ENCODE measurements at places on chromosomes 16 and 17. TPM values are rescaled to one million over a fixed set of nuclear protein-coding genes. Genes with fewer than 3 reads are reported as not detected.

ACSM2B gene
- total RNA-seq = not detected

PVALEF gene
- not detected for total RNA-seq

ERN1 gene
- 17.9 TPM for total RNA-seq

SLFN13 gene
- 8.2 TPM for total RNA-seq

TRIM72 gene
- total RNA-seq = not detected

HAPSTR1 gene
- total RNA-seq = 24.4 TPM

CD19 gene
- total RNA-seq = not detected

ACSM5 gene
- not detected for total RNA-seq

SAMD14 gene
- 0.11 TPM for total RNA-seq

MARVELD3 gene
- total RNA-seq = 14.6 TPM

PIMREG gene
- total RNA-seq = 67.6 TPM

PRAC1 gene
- total RNA-seq = 33.5 TPM

MSLN gene
- total RNA-seq = 4.7 TPM

MT1E gene
- not detected for total RNA-seq

HOXB7 gene
- total RNA-seq = not detected

CLDN9 gene
- 1.2 TPM for total RNA-seq

ELMO3 gene
- total RNA-seq = 2.2 TPM

HOXB4 gene
- total RNA-seq = 0.22 TPM

Data from PC-3 (cell line).